HT1080 (cell line): ENCODE measurements at places on chromosomes 3 and 15.

DNA sequence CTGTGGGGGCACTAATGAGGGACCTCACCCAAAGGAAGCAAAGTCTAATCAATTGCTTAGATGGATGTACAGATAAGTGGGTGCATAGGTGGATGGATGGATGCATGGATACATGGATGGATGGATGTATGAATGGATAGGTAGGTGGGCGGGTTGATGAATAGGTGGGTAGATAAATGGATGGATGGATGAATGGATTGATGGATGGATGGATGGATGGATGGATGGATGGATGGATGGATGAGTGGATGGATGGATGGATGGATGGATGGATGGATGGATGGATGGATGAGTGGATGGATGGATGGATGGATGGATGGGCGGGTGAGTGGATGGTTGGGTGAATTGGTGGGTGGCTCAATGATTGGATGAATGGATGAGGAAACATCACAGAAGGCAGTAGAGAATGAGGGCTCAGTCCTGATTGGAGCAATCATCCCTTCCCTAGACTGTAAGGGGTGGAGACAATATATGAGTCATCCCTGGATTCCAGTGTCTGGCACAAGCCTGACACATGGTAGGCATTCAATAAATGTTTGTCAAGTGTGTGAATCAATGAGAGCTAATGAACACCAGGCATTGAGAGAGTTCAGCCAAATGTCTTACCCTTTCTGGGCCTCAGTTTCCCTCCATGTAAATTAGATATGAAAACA lies 40.4 kb upstream of the PXYLP1 start:
- peak; percentile 41 for DNase-seq

DNA sequence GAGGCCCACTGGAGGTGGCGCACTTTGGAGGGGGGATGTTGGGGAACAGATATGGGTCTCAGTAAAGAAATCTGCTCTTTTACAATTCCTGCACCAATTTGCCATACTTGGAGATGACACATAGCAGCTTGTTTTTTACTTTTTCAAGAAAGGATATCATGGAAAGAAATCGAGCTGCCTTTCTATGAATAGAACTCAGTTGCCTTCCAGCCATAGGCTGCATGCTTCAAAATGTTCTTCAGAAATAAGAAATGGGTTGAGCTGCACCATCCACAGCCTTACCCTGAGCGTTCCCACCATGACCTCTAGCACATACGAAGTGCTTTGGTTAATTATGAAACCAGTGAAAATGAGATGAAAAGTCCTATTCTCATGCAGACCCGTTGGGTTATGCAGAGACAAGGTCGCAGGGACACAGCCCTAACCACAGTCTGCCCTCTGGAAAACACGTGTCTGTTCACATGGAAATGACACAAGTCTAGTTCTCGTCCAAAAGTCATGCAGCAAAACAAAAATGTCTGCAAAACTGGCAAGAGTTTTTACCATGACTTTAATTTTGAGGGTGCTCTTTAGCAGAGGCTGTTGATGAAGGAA lies 36.3 kb downstream of the NGRN start:
- no peak for DNase-seq

GRCh38 chr3:4976109-4976508 lies 3.1 kb upstream of the BHLHE40 start:
- peak; percentile 56 for DNase-seq

- no peak for DNase-seq
These were observed 285.3 kb downstream of the FAM43A start for GRCh38 chr3:194971009-194971408.

DNA sequence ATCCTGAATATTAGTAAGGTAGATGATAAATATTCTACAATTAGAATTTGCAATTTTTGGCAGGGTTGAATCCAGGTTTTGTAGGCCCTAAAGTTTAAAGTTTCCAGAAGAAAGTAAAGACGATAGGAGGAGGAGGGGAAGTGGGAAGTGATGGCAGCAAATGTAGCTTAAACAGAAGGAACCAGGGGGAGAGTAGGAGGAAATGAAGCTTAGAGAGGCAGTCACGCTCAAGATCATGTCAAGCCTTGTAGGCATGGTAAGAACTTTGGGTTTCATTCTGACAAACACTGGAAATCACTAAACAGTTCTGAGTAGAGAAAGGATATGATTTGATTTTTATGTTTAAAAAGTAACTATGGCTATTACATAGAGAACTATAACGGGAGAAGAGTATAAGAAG lies 63.9 kb downstream of the NR2E3 start:
- DNase-seq = no peak

DNA sequence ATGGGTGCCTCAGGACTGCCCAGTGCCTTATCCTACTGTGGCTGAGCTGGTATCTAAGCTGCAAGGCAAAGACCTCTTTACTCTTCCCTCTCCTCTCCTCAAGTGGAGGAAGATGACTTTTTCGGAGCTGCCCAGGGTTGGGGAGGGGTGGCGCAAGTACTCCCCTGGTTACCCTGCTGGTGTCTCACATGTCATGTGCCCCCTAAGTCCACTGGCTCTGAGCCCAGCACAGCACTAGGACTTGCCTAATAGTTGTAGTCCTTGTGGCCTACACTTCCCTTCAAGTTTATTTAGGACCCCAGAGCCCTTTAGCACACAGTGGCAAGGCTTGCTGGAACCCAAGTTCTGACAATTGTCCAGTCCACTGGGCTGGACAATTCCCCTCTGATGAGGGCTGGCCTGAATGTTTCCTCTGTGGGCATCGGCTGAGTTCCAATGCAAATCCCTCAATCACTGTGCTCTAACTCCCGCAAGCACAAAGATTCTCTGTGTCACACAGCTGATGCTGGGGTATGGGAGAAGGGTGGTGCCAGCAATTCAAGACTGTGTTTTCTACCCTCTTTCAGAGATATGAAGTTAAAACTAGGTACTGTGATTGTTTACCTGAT lies 60.4 kb downstream of the UQCC5 start:
- no peak for DNase-seq

GRCh38 chr3:117836296-117836695 lies 1126.7 kb downstream of the TUSC7 start:
- DNase-seq = no peak

DNA sequence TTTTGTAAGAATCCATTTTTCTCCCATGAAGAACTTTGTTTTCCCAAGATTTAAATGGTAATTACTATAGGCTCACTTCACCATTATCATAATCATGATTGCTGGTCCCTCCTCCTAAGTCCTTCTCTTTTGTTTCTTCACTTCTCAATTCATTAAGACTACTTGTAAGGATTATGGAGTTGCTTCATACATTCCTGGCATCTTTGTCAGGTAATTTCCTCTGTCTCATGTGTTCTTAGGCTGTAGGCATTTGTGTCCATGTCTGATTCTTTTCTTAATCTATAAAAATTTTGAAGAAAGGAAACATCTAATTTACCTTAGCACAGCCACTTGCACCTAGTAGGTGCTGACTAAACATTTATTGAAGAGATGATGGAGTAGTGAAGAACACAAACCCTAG lies 79.9 kb upstream of the SATB1 start:
- DNase-seq = no peak

- no peak for DNase-seq
These were observed 74.8 kb upstream of the GATA2 start for GRCh38 chr3:128567705-128568356.

DNA sequence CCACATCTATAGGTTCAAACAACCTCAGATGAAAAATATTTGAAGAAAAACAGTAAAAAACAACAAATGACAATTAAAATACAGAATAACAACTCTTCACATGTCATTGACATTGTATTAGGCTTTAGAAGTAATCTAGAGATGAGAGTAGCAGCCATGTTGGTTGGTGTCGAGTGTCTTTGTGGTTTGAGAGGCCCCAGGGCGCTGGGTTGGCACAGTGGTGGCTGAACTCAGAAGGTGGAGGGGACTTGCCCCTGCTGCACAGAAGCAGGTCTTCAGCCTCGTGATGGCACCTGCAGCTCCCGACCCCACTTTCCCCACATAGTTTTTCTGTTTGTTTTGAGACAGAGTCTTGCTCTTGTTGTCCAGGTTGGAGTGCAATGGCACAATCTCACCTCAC lies 187.2 kb downstream of the OSBPL10 start:
- DNase-seq = no peak

- peak; percentile 58 for DNase-seq
These were observed 31.1 kb downstream of the CYP11A1 start for GRCh38 chr15:74336061-74337005.

DNA sequence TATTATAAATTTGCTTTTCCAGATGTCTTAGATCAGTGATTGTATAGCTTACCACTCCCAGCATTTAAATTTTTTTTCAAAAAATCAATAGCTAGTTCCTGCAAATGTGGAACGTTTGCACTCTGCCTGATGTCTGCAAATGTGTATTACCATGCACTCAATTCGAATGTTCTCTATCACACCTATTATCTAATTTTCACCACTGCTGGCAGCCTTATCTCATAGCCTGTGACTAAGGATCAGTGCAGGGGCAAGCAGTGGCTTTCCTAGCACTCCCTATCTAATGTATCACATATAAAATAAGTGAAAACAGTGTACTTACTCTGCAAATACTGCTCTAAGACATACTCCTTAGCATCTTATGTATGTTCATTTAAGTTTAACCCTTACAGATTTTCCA lies 196.3 kb upstream of the PLSCR5 start:
- no peak for DNase-seq

GRCh38 chr15:100764778-100765466 lies 114.7 kb upstream of the ALDH1A3 start:
- peak; percentile 82 for DNase-seq

GRCh38 chr3:101533603-101533968 lies 20.6 kb upstream of the SENP7 start:
- DNase-seq = no peak

DNA sequence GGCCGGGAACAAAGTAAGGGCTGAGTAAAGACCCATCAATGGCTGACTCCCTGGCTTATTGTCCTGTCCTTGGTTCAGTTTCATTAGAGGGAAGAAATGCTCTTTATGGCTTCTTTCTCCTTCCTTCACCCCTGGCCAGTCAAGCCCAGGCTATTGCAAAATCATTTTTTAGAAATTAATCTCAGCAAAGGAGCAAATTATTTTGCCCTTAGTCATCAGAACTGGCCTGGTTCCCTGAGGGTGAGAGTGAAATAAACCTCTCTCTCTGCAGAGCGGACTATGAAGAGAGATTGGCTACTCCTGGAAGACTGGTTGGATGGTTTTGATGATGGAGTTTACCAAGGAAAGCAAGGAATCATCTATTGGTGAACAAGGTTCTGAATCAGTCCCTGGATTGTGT lies 52.7 kb upstream of the OXTR start:
- peak; percentile 65 for DNase-seq

- no peak for DNase-seq
These were observed 245.2 kb upstream of the LYSMD4 start for GRCh38 chr15:99978426-99978825.

- no peak for DNase-seq
These were observed 3.3 kb upstream of the LRTM1 start for GRCh38 chr3:54931182-54931581.

GRCh38 chr3:57598765-57599360 lies 1.7 kb upstream of the ARF4 start:
- peak; percentile 17 for DNase-seq

DNA sequence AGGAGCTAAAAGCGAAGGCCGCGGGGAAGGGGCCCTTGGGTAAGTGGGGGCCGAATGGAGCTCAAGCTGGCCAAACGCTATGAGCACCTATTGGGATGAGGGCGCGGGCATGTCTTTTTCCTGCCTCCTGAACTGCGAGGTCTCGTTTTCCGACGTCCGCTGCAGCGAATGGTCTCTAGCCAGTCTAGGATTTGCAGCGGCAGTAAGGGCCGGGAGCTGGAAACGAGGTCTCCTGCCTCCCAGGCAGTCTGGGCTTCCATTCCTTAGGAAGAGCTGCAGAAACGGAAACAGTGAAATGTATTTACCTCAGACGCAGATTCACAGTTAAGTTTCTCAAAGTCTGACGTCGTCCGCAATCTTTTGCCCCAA lies 517 bp downstream of the TMA7 start:
- DNase-seq = no peak

DNA sequence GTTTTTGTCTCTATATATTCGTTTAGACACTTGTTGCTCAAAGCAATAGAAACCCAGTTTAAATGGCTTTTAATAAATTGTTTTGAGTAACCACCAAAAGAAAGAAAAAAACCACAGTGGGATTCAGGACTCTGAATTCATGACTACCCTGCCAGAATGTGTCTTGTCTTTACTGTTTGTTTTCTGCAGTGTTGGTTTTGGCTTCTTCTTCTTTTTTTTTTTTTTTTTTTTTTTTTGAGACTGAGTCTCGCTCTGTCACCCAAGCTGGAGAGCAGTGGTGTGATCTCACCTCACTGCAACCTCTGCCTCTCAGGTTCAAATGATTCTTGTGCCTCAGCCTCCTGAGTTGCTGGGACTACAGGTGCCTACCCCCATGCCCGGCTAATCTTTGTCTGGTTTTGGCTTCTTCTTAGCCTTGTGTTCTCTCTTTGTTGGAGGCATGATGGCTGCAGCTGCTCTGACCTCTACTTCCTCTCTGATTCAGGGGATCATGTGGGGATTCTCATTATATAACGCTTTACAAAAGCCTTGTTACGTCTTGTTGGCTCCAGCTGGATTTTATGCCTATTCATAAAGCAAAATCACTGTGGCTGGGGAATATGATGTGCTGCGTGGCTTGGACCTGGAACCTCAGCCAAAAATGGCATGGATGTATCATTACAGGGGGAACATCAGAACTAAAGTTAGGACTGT lies 54.0 kb downstream of the PLS1 start:
- peak; percentile 37 for DNase-seq

- DNase-seq = no peak
These were observed 1.1 kb upstream of the RBMS3 start for GRCh38 chr3:29279806-29280205.

- DNase-seq = peak; percentile 36
These were observed 9.6 kb upstream of the SLCO2A1 start for GRCh38 chr3:134039161-134039862.

DNA sequence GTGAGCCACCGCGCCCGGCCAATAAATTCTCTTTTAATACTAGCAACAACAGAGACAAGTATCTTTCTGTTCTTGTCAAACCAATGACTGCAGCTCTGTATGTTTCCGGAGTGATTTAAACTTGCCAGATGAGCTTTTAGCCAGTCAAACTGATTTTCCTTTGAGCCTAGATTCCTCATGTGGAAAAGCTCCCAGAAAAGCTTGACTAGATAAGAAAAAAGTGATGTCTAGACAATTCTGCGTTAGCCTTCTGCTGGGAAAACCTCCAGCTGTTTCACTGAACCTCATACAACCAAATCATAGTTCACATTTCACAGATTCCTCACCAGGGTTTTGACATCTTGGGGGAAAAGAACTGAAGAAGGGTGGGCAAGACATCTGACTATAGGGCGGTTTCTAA lies 78.6 kb downstream of the MAGI1 start:
- no peak for DNase-seq

DNA sequence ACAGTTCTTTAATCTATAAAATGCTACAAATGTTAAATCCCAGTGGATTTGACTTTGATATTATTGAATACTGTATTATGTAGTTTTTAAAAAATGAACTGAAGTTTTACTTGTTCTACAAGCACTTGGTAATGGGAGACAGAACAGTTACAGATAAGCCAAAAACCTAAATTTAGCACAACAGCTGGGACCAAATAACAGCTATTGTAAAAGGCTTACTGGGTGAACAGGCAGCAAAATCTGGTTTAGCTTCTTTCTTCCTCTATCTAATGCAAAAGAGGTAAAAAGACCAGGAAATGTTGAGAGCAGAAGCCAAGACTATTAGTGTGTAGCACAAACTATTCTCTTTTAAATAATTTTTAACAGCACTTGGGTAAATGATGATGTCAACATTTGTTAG lies 1.6 kb upstream of the ATOSA start:
- DNase-seq = no peak
